ENCODE measurements at places on chromosomes 13 and 19.

DNA sequence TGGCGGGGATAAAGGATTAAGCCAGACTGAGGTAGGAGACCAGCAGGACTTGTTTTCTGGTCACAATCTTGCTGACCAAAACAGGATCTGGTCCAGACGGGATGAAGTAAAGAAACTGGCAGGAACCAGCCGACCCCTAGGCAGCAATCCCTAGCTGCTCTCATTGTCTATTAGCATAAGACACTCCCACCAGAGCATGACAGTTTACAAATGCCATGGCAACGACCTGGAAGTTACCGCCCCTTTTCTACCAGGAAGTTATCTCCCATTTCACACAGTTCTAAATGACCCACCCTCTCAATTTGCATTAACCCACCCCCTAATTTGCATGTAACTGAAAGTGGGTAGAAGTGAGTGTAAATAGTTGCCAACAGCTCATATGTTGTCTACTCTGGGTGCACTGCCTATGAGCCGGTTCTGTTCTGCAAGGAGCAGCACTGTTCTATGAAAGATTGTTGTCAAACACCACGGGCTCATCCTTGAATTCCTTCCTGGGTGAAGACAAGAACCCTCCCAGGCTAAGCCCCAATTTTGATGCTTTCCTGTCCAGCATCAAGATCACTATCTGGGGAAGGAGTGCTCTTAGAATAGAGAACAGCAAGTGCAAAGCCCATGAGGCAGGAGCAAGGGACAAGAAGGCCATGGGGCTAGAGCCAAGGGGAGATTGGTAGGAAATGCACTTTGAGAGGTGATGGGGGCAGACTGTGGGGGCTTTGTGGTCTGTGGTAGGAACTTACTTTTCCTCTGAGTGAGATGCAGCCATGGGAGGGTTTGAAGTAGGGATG lies 13.9 kb upstream of the FBXO27 start:
- no peak for DNase-seq

DNA sequence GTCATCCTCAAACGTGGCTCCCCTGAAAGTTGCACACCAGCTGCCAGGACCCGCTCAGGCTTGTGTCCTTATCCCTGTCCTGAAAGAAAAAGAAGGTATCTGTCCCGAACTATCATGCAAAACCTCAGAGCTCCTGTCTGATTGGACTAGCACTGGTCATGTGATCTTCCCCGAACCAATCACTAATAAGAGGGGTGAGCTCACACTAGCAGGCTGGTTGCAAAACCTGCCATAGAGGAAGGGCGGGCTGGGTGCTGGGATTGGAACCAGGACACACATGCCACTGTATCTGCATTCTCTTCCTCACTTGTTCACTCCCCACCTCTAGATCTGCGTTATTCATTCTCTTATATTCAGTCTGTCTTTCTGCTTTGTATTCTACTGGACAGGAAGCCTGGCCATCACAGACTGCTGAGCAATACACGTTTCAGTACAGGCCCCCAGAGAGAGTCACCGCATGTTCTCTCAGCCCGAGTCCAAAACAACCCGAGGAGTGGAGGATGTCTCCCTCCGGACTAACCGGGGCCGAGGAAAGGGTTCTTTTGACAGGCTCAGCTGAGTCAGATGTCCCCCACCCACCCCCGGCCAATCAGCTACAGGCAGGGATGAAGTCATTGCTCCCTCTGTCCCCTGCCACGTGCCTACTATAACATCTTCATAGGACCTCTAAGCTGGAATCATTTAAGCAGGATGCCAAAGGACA lies 97.7 kb downstream of the SIPA1L3 start:
- DNase-seq: peak; percentile 76

- peak; percentile 59 for DNase-seq
Observed at GRCh38 chr19:46860846-46861690, at the start of gene ARHGAP35. Gene ARHGAP35, plus strand, starts transcription at chr19:46860997. Its CDS starts 57,679 bp downstream, at chr19:46918676.

- DNase-seq: peak; percentile 64
Observed at GRCh38 chr19:5926641-5927440, 12.8 kb downstream of the CAPS start.

DNA sequence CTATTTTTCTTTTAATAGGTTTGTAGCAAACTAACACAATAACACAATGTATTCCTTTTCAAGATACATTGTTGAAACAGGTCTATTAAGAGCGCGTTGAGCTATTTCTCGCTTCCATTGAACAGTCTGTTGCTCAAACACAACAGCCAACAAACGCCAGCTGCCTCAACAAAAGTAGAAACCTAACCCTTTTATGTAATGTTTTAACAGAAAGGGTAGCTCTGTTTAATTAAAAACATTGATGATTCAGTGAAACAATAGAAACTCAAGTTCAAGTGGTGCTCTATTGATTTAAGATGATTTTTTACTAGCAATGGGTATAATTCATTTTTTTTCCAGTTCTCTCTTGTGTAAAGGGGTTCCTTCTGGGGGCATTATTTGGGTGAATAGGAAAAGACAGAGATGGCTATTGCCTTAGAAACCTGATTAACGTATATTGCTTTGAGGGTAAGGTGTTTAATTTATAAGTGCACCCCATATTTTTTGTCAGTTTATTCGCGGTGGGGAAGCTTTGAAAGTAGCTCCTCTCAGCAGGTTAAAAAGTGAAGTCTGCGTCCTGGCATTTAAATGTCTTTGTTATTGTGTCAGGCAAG lies 14.9 kb downstream of the ZIC2 start:
- DNase-seq: no peak

DNA sequence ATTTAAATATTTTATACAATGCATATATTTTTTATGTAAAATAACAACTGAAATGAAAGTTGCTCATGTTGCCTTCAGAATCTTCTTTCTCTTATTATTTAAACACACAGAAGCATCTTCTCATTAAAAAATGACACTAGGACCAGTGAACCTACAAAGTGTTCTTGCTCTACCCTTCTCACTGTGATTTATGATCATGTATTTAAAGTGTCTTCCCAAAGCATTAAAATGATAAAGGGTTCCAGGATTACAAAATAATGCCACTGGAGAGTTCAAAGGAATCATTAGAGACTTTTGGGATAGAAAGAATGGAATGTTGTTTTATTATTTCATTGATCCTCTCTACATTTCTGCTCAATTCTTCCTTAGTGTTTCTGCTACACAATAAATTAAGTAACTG lies 643.6 kb upstream of the SLITRK1 start:
- no peak for DNase-seq

- peak; percentile 81 for DNase-seq
Observed at GRCh38 chr13:29428310-29429181, 166.9 kb downstream of the SLC7A1 start.

DNA sequence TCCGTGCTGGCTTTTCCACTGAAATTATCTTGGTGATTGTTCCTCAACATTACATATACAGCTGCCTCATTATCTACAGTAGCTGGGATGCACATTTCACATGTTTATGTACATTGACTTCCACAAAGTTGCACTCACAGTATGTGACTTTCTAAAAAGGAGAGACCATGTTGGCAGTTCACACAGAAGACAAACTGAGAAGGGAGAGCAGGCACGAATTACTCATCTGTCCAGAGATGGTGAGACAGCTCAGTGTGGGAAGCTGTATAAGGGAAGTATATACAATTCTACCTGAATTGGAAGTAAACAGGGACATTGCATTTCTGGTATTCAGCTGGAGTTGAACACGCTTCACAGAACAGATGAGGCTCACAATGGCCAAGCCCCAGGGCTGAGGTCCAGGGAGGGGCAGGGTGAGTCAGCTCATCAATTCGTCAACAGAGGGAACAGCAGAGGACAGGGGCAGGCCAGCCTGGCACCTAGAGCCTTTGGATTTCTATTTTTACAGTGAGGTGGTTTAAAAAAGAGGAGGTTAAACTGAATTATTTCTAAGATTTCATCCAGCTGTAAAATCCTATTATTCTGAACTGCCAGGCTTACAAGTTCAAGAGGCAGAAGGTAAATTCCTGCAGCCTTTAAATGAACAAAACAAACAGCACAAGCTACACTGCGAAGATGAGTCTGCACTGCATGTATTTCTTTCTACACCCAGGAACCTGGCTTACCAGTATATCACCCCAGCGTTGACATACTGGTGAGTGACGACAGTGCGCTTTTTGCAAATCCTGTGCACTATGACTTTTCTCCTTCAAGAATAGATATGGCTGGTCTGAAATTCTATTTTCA lies 9.8 kb downstream of the PARP4 start:
- peak; percentile 44 for DNase-seq

DNA sequence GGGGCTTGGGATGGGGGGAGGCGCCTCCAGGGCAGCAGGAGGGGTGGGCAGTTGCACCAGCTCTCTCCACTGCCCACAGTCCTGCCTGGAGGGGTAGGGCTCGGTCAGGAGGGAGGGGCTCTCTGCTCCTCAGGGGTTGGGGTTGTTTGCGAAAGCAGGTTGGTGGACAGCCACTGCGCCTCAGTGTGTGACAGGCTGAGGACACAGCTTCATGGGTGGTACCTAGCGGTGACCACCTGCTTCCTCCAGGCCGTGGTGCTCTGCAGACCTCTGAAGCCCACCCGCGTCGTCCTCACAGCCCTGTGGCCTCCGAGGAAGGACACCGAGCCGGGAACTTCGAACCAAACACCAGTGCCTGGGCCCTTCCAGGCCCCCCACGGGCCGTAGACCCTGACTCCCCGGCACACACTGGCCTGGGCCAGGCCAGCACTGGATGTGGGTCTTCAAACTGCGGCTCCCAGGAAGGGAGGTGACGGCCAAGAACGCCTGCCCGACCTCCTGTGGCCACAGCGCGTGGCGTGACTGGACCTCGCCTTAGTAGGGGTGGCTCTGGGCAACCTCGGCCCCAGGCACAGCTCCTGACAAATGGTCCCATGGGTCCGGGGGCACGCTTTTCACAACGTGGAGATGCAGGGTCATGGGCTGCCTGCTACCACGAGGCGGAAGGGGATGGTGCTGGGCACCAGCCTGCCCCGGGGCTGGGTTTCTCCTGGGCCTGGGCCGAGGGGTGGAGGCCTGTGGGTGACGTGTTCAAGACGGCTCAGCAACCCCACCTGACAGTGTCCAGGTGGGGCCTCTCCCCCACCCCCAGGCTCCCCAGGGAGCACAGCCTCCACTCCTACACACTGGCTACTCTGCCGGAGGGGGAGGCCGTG lies 173.2 kb downstream of the KDM4B start:
- peak; percentile 20 for DNase-seq

GRCh38 chr13:71773531-71773930 lies 93.5 kb downstream of the DACH1 start:
- DNase-seq: no peak

DNA sequence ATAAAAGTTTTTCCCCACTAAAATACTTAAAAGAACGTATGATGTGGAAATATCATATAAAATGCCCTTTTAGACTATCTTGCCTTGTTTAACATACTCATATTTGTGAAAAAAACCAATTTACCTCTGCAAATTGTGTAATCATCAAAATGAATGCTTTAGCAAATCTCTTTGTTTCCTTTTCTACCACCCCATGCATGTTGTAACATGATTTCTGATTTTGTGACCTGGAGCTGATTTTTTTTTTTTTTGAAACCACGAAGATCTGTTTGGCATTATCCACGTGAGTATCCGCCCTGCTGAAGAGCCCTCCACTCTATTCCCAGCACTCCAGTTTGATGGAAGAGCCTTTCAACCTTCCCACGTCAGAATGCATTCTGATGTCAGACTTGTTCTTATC lies 245.8 kb upstream of the NBEA start:
- DNase-seq: no peak

DNA sequence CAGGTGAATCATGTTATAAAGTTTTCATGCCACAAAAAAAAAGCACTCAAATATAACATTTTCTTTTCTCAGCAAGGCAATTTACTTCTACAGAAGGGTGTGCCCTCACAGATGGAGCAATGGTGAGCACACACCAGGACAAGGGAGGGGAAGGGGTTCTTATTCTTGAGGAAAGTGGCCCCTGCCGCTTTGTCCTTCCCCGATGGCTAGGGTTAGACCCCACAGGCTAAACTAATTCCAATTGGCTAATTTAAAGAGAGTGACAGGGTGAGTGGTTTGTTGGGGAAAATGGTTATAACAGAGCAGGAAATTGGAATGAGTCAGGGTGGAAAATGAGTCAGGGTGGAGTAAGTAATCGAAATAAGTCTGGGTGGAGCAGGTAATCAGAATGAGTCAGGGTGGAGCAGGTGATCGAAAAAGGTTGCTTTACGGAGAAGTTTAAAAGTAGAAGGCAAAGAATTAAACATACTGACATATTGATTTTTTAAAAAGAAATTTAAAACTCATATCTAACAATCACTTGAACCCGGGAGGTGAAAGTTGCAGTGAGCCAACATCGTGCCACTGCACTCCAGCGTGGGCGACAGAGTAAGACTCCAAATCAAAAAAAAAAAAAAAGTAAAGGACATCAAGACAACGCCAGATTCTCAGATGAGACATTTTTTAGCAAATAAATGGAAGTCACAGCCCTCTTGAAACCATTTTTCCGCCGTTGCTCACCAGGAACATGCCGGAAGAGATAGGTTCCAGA lies 813 bp downstream of the ZNF562 start:
- DNase-seq: no peak

- DNase-seq: peak; percentile 90
Observed at GRCh38 chr19:1266916-1267476, 2.1 kb upstream of the CIRBP start.

- DNase-seq: no peak
Observed at GRCh38 chr13:48220981-48221685, 11.9 kb upstream of the ITM2B start.

GRCh38 chr13:96474181-96474557 lies 384.3 kb downstream of the HS6ST3 start:
- no peak for DNase-seq

GRCh38 chr13:46478651-46479050 lies 74.3 kb upstream of the LRCH1 start:
- DNase-seq: no peak

DNA sequence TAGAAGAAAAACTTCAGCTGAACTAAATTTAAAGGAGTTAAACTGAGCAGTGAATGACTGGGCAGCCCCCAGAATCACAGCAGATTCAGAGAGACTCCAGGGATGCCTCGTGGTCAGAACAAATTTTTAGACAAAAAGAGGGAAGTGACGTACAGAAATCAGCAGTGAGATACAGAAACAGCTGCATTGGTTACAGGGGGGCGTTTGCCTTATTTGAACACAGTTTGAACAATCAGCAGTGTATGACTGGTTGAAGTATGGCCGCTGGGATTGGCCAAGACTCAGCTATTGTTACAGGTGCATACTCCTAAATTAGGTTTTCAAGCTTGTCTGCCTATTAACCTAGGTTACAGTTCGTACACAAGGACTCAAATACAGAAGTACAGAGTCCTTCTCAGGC lies 2.2 kb upstream of the SPRYD7 start:
- DNase-seq: no peak

DNA sequence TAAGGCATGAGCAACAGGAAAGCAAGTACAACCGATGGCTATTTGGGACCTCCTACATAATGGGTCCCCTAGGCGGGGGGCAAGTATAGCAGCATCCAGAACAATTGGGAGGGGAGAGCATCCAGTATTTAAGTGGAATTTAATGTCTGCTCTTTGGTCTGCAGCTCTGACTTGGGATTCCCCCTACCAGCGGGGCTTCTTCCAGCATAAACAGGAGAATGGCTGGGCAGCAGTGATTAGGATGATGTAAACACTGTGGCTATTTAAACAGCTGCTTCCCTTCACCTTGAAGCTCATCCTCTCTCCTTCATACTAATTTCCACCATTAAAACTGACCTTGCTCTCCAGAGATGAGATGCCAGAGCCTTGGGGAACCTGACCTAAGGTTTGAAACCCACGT lies 73.9 kb upstream of the OXGR1 start:
- no peak for DNase-seq

GRCh38 chr19:33301144-33301899 lies 1.0 kb downstream of the CEBPA start:
- DNase-seq: no peak
